Central memory CD4-positive, alpha-beta T cell (primary cell): ENCODE measurements at places on chromosomes 3 and 15.

- no peak for DNase-seq
Observed at GRCh38 chr3:106140431-106140830, 271.6 kb upstream of the CBLB start.

DNA sequence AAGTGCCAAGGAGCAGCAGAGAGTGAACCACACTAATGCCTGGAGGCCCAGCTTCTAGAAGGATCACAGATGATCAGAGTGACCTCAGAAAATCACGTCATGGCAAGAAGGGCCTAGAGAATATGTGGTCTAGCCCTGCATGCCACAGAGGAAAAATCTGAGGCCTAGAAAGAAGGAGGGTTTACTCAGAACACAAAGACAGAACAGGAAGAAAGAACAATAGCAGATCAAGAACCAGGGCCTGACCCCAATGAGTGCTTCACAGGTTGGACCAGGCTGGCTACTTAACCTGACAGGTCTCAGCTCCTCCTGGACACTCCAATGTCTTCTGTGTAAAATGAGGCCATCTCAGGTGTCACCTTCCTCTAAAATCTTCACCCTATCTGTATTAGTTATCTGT is 14.2 kb downstream of the RAB6B start:
- DNase-seq: no peak

DNA sequence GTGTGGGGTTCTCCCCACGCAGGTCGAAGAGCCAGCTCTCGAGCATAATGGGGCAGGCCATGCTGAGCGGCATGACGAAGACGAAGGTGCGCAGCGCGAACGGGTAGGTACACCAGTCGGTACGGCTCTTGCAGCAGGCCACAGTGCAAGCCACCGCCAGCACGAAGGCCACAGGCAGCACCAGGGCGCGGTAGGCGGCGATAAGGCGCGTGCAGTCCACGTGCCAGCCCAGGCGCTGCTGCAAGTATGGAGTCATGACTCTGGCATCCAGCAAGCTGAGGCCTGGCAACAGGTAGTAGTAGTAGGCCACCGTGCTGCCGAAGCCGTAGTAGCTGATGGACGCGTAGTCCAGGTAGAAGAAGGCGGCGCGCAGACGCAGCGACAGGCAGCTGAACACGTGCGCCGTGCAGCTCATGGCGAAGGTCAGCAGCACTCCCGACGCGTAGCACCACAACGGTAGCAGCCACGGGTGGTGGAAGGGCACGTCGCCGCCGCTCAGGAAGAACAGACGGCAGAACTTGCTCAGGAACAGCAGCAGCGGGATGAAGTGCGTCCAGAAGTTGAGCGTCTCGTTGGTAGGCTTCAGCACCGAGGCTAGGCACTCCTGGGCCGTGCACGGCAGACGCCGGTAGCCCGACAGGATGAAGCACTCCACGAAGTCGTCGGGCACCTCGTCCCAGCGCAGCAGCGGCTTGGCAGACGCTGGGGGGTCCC is 797 bp downstream of the PAQR9 start:
- no peak for DNase-seq

- DNase-seq: peak; percentile 48
Observed at GRCh38 chr15:80173022-80173759, 20.4 kb downstream of the FAH start.

GRCh38 chr3:157300981-157301663 is 135.5 kb upstream of the PTX3 start:
- no peak for DNase-seq

- DNase-seq: no peak
Observed at GRCh38 chr3:32203854-32204253, 34.6 kb upstream of the CMTM8 start.

- DNase-seq: no peak
Observed at GRCh38 chr15:90326441-90326840, 25.6 kb upstream of the ZNF774 start.

GRCh38 chr15:37015035-37015434 is 85.3 kb downstream of the MEIS2 start:
- no peak for DNase-seq

GRCh38 chr3:153028381-153028780 is 133.6 kb upstream of the RAP2B start:
- no peak for DNase-seq

DNA sequence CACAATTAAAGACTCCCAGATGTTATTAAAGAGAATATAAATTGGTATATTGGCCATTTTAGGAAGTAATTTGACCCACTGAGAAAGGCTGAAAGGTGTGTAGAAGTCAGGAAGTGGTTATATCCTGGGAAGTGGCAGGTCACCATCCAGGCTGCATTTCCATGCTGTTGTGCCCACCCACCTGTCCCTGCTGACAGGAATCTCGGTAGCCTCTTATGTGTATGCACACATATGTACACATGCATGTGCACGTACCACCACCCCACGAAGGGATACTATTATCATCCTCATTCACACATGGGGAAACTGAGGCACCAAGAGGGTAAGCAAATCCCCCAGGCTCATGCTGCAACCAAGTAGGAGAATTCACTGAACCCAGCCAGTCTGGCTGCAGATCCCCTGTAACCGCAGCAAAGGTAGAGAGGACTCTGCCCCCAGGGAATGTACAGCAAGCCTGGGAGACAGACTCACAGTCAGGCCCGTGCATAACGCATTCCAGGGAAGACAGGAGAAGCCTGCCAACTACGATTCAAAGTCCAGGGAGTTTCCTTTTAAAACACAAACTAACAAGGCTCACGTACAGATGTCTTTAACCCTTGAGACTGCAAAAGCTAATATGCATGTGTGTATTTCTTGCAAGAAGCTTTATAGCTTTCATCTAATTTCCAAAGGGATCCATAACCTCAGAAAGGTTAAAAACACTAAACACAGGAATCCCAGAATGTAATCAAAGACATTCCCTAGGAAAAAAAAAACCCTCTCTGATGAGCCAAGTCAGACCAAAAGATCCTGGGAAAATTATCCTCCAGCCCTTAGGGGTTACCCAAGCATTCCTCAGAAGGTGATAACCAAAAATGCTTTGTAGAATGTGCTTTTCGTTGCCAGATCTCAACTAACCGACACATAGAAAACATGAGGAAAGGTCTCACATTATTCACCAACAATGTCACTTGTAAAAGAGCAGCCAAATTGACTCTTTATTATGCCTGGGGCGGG is 129.6 kb downstream of the ADAMTS17 start:
- no peak for DNase-seq

- DNase-seq: no peak
Observed at GRCh38 chr3:149845570-149846244, 32.7 kb downstream of the RNF13 start.

- no peak for DNase-seq
Observed at GRCh38 chr15:69798481-69799250, 299.1 kb downstream of the TLE3 start.

- DNase-seq: no peak
Observed at GRCh38 chr15:61480295-61480694, 251.2 kb upstream of the RORA start.

- DNase-seq: no peak
Observed at GRCh38 chr3:458653-459310, 262.2 kb downstream of the CHL1 start.

DNA sequence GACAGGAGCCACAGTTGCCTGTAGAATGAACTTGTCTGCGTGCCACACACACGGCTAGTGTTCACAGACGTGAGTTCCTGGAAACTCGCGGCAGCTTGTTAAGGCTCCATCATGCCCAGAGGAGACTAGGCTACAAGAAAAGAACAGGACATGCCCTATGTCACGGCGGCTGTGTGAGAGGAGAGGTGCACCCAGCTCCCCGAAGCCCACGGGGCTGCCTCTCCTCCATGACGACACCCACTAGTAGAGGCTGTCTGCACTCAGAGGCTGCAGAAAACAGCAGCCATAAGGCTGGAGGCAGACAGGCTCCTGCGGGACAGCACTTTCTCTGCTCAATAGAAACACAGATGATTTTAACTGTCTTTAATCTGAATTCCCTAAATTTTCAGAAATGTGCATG is 19.0 kb upstream of the OCA2 start:
- DNase-seq: no peak

DNA sequence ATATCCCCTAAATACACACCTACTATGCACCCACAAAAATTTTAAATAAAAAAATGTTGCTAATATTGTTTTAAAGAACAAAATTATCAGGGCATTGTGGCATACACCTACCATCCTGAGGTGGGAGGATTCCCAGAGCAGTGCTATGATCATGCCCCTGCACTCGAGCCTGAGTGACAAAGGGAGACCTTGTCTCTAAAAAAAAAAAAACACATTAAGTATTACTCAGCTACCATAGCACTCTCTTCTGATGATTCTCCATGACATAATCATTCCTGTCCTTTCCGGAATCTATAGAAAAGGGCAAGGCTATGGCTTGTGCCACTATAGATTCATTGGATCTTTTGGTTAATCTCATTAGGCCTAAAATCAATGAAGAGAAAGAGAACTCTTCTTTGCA is 77.4 kb downstream of the ACAP2 start:
- no peak for DNase-seq

DNA sequence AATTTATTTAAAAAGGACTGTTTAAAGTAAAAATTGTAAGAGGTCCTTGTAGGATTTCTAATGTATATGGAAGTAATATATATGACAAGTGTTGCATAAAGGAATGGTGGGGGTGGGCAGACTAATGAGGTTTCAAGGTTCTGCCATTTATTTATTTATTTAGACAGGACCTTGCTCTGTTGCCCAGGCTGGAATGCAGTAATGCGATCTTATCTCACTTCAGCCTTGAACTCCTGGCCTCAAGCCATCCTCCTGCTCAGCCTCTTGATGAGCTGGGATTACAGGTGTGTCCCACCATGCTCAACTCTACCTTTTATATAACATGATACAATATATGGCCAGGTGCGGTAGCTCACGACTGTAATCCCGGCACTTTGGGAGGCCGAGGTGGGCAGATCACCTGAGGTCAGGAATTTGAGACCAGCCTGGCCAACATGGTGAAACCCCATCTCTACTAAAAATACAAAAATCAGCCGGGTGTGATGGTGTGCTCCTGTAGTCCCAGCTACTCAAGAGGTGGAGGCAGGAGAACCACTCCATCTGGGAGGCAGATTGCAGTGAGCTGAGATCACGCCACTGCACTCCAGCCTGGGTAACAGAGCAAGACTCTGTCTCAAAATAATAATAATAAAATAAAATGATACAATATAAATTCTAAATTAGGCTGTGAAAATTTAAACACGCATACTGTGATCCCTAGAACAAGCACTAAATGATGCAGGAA is 33.8 kb upstream of the IGF2BP2 start:
- DNase-seq: no peak

DNA sequence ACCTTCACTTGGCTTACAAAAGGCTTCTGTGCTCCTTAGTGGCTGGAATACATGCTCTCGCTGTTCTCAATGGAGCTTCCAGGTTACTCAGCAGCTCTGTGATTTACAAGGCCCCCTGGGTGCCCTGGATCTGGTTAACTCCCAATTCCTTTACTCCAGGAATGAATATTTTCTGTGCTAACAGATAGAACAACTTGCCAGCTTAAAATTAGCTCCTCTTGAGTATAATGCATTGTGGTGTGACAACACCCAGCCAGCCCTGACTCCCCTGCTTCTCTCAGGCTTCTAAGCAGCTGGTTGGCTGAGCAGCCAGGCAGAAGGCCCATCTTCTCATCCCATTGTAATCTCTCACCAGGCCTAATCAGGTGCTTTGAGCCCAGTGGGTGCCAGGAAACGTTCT is 246.4 kb downstream of the ALCAM start:
- no peak for DNase-seq

GRCh38 chr3:142495103-142495502 is 47.3 kb upstream of the XRN1 start:
- DNase-seq: no peak

DNA sequence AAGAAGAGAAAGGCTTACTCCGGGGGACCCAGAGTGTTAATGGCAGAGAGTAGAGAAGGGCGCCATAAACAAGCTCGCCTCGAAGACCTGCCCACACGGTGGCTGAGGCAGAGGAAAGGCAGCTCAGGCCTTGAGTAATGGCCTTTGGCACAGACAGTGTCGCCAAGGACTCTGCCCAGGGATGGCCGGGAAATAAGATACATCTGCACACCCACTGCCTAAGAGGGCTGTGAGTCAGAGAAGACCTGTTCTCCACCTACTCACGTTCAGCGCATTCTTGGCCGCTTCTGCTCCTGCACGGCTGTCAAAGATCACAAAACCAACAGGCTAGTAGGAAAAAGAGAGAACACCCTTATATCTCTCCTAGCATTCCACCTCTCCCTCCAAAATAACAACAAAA is 26.2 kb downstream of the RBPMS2 start:
- DNase-seq: no peak

- DNase-seq: no peak
Observed at GRCh38 chr15:65556622-65557021, 26.4 kb downstream of the HACD3 start.
